ENCODE measurements at places on chromosomes 2 and 18.

- no peak for DNase-seq
- no peak overlapping the region for H3K4me3 ChIP-seq
- peaks cover 7% of the 10 kb centered on the region for H3K27me3 ChIP-seq
- no peaks in the 10 kb centered on the region for H3K4me1 ChIP-seq
Measured at GRCh38 chr2:77470096-77470495, 52.1 kb downstream of the LRRTM4 start.

- no peak for DNase-seq
- no peaks in the 10 kb centered on the region for H3K27me3 ChIP-seq
- H3K36me3 ChIP-seq, result peaks cover 23% of the 10 kb centered on the region
- peak within 1 kb of the TSS; percentile 98 for H3K27ac ChIP-seq
- peak within 1 kb of the TSS; percentile 79 for H3K4me3 ChIP-seq
Measured at GRCh38 chr18:48950536-48951447, at the start of gene SMAD7. Gene SMAD7, minus strand, starts transcription at chr18:48950965. Its CDS starts 541 bp downstream, at chr18:48950424.

GRCh38 chr18:64639536-64639935 lies 490.6 kb upstream of the LINC00305 start:
- DNase-seq, result no peak
- H3K27me3 ChIP-seq, result no peaks in the 10 kb centered on the region
- H3K27ac ChIP-seq, result no peak overlapping the region
- no peak overlapping the region for H3K4me3 ChIP-seq
- H3K4me1 ChIP-seq, result no peaks in the 10 kb centered on the region
- no peaks in the 10 kb centered on the region for H3K36me3 ChIP-seq

- no peaks in the 10 kb centered on the region for H3K36me3 ChIP-seq
- peaks cover 13% of the 10 kb centered on the region for H3K27me3 ChIP-seq
- H3K4me3 ChIP-seq, result no peak overlapping the region
- no peak overlapping the region for H3K27ac ChIP-seq
- no peaks in the 10 kb centered on the region for H3K4me1 ChIP-seq
Measured at GRCh38 chr2:162458240-162458639, 114.3 kb downstream of the GCA start.

DNA sequence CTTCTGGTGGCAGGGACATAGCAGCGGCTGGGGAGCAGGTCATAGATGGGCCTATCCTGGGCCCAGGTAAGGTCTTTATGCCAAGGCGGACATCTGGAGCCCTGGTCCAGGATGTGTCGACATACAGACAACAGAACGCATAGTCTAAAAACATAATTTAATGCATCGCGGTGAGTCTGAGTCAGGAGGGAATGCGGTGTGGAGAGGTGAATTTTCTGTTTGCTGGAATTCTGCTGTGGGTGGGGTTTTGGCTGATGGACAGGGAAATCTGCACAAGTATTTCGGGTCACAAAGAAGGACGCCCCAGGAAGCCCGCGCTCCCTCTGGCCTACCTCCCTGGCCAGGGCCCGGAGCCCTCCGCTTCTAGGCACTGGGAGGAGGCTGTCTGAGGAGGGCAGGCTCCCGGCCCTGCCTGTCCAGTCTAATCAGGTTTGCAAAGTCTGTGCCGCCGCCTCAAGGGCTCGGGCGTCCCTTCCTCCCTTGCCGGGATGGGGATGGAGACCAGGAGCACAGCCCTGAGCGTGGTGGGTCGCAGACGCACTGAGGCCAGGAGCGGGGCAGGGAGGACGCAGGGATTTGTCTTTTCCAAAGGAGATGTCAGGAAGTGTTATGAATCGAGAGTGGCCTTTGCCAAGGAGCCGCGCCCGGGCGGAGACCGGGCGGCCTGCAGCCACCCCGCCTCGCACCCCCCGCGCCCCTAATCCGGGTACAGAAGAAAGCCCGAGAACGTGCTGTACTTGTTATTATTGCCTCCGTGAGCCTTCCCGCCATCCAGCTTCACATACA lies 2.3 kb downstream of the C1QL2 start:
- H3K4me1 ChIP-seq, result no peaks in the 10 kb centered on the region
- H3K4me3 ChIP-seq, result no peak overlapping the region
- H3K27me3 ChIP-seq, result peaks cover 96% of the 10 kb centered on the region
- no peaks in the 10 kb centered on the region for H3K36me3 ChIP-seq
- no peak overlapping the region for H3K27ac ChIP-seq

DNA sequence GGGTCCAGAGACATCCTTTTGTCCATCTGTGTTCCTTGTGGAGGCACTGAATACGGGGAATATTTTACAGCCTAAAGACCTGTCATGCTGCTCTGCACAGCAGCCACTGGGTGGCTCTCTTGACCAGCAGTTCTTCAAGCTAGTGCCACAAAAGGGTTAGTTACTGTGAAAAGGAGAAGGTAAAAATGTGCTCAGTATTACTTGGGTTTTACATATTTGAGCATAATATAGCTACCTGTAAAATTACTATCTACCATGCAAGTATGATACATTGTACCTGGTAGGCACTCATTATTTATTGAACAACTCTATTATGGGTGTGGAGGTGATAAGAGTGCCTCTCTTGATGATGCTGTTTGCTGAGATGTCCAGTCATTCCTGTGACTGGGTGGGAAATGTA lies 23.6 kb downstream of the FZD5 start:
- no peak overlapping the region for H3K4me3 ChIP-seq
- peaks cover 48% of the 10 kb centered on the region for H3K36me3 ChIP-seq
- DNase-seq, result no peak
- H3K4me1 ChIP-seq, result no peaks in the 10 kb centered on the region
- no peak overlapping the region for H3K27ac ChIP-seq
- H3K27me3 ChIP-seq, result no peaks in the 10 kb centered on the region

- no peak overlapping the region for H3K27ac ChIP-seq
- no peaks in the 10 kb centered on the region for H3K36me3 ChIP-seq
- no peaks in the 10 kb centered on the region for H3K27me3 ChIP-seq
- DNase-seq, result no peak
Measured at GRCh38 chr2:86372133-86372532, 34.7 kb upstream of the REEP1 start.

GRCh38 chr2:58481670-58482069 lies 240.5 kb upstream of the FANCL start:
- H3K4me3 ChIP-seq, result no peak overlapping the region
- H3K27me3 ChIP-seq, result no peaks in the 10 kb centered on the region
- DNase-seq, result no peak
- H3K27ac ChIP-seq, result no peak overlapping the region
- peaks cover 3% of the 10 kb centered on the region for H3K4me1 ChIP-seq
- H3K36me3 ChIP-seq, result no peaks in the 10 kb centered on the region

- no peaks in the 10 kb centered on the region for H3K36me3 ChIP-seq
- no peak overlapping the region for H3K27ac ChIP-seq
- peaks cover 24% of the 10 kb centered on the region for H3K4me1 ChIP-seq
- no peak for DNase-seq
- no peaks in the 10 kb centered on the region for H3K27me3 ChIP-seq
- H3K4me3 ChIP-seq, result no peak overlapping the region
Measured at GRCh38 chr2:28163627-28164279, 228.9 kb upstream of the FOSL2 start.

DNA sequence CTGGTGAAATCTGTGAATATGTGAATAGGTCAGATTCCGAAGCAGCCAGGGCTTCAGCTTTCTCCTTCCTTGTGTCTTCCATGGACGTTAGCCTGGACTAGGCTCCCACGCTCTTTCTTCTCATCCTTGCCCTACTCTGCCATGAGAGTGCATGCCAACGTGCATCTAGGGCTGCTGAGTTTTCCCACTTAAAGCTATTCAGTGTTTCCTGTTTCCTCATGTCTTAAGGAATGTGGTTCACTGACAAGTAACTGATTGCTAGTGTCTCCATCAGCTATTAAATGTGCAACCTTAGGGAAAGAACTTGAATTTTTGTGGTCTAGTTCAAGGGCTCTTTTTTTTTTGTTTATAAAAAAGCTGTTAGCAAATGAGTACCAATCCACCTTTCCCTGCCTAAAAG lies 642.3 kb upstream of the LINC00305 start:
- H3K36me3 ChIP-seq, result no peaks in the 10 kb centered on the region
- no peak overlapping the region for H3K27ac ChIP-seq
- no peak overlapping the region for H3K4me3 ChIP-seq
- H3K27me3 ChIP-seq, result peaks cover 7% of the 10 kb centered on the region
- no peak for DNase-seq
- H3K4me1 ChIP-seq, result no peaks in the 10 kb centered on the region

DNA sequence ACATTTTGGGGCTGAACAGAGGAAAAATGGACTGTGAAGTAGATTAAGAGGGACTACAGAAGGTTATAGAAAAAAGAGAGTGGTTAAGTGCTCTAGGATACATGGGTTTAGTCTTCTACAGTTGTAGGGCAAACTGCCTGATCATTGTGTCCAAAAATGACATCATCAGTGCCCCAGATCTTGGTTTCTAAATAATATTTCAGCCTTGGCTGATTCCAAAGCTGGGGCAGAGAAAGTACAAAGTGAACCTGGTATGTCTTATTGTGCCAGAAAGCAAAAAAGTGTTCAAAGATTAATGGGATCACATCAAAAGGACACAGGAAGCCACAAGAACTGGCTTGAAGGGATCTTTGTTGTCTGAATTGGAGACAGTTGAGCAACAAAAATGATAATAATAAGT lies 97.1 kb upstream of the ZNF521 start:
- no peak overlapping the region for H3K4me3 ChIP-seq
- no peak overlapping the region for H3K27ac ChIP-seq
- H3K27me3 ChIP-seq, result no peaks in the 10 kb centered on the region
- DNase-seq, result no peak

GRCh38 chr2:40395169-40396073 lies 56.5 kb downstream of the SLC8A1 start:
- H3K4me3 ChIP-seq, result no peak overlapping the region
- peak overlapping the region; percentile 33 for H3K27ac ChIP-seq
- peaks cover 12% of the 10 kb centered on the region for H3K4me1 ChIP-seq
- no peaks in the 10 kb centered on the region for H3K27me3 ChIP-seq
- no peaks in the 10 kb centered on the region for H3K36me3 ChIP-seq

- DNase-seq, result no peak
- no peaks in the 10 kb centered on the region for H3K4me1 ChIP-seq
- no peak overlapping the region for H3K27ac ChIP-seq
- no peaks in the 10 kb centered on the region for H3K36me3 ChIP-seq
Measured at GRCh38 chr18:72419914-72420313, 124.2 kb downstream of the CBLN2 start.

- no peaks in the 10 kb centered on the region for H3K36me3 ChIP-seq
- H3K4me1 ChIP-seq, result no peaks in the 10 kb centered on the region
- no peak overlapping the region for H3K27ac ChIP-seq
- peaks cover 64% of the 10 kb centered on the region for H3K27me3 ChIP-seq
Measured at GRCh38 chr2:231925303-231926179, 655 bp downstream of the NPPC start.

- peaks cover 46% of the 10 kb centered on the region for H3K4me1 ChIP-seq
- H3K4me3 ChIP-seq, result no peak overlapping the region
- H3K36me3 ChIP-seq, result no peaks in the 10 kb centered on the region
- no peak for DNase-seq
- H3K27ac ChIP-seq, result no peak overlapping the region
Measured at GRCh38 chr2:146987996-146988395, 856.8 kb upstream of the ACVR2A start.

GRCh38 chr2:239293775-239294430 lies 106.9 kb downstream of the HDAC4 start:
- no peaks in the 10 kb centered on the region for H3K27me3 ChIP-seq
- peak; percentile 28 for DNase-seq
- no peaks in the 10 kb centered on the region for H3K36me3 ChIP-seq
- H3K4me3 ChIP-seq, result no peak overlapping the region
- no peak overlapping the region for H3K27ac ChIP-seq

DNA sequence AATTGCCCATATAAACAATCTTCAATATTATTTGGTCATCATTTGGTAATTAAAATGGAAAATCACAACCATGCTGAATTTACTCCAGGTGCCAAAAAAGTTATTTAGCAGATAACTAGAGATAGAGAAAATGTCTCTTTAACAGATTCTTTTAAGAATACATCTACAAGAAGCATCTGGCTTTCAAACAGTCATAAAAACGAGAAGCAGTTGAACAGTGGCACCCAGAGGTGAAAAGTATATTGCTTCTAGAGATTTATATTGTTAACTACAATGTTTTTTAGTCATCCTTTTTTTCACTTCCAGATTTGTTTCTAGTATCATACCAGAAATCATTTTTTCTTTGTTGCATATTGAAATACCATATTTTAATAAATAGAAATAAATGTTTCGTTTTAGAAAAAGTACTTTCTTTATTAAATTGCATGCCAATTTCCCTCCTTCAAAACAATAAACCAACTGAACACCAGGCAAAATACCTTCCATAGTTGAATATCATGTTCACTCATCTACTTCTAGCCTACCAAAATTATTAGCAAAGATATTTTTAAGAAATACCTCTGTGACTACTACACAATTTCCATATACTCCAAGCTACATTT lies 65.4 kb upstream of the HNRNPA3 start:
- H3K36me3 ChIP-seq, result no peaks in the 10 kb centered on the region
- no peak for DNase-seq
- H3K4me3 ChIP-seq, result no peak overlapping the region
- H3K27ac ChIP-seq, result no peak overlapping the region

GRCh38 chr2:50591642-50592041 lies 440.3 kb downstream of the NRXN1 start:
- no peaks in the 10 kb centered on the region for H3K36me3 ChIP-seq
- no peaks in the 10 kb centered on the region for H3K4me1 ChIP-seq
- no peak for DNase-seq
- H3K4me3 ChIP-seq, result no peak overlapping the region

- peaks cover 14% of the 10 kb centered on the region for H3K4me1 ChIP-seq
- H3K27ac ChIP-seq, result peak within 1 kb of the TSS; percentile 37
- DNase-seq, result peak; percentile 88
- no peaks in the 10 kb centered on the region for H3K27me3 ChIP-seq
Measured at GRCh38 chr18:50374753-50375391, at the start of gene SKA1. Gene SKA1, plus strand, starts transcription at chr18:50375046. Its CDS starts 785 bp downstream, at chr18:50375831.

DNA sequence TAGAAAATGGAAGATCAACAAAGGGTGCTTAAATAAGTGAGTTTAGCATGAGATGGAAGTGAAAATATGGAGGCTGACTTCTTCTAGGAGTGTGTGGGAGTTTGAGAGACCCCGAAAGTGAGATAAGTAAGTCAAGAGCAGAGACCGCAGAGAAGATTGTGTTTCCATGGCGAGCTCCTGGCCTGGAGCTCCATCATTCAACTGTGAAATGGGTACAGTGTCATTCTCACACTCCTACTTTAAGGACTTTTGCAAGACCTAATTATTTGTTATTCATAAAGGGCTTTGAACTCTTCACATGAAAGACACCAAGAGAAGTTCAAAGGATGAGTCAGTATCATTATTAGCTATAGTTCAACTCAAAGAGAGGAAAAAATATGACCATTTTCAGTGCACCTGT lies 134.2 kb upstream of the PIK3C3 start:
- no peaks in the 10 kb centered on the region for H3K27me3 ChIP-seq
- H3K27ac ChIP-seq, result no peak overlapping the region
- H3K4me3 ChIP-seq, result no peak overlapping the region
- no peak for DNase-seq

- no peaks in the 10 kb centered on the region for H3K36me3 ChIP-seq
- H3K27me3 ChIP-seq, result no peaks in the 10 kb centered on the region
- DNase-seq, result no peak
- no peaks in the 10 kb centered on the region for H3K4me1 ChIP-seq
Measured at GRCh38 chr2:203876328-203876727, 8.8 kb downstream of the CTLA4 start.

Data from RWPE2 (cell line).